ENCODE measurements at places on chromosomes 3 and 15. TPM values are rescaled to one million over a fixed set of nuclear protein-coding genes. Genes with fewer than 3 reads are reported as not detected.

The SPINT1 gene
- total RNA-seq = 2.0 TPM

The RARRES1 gene
- 22.3 TPM for total RNA-seq

The TMEM45A gene
- total RNA-seq = 8.0 TPM

The TP63 gene
- not detected for total RNA-seq

The RGMA gene
- total RNA-seq = 35.2 TPM

The TRH gene
- total RNA-seq = not detected

The CCR4 gene
- total RNA-seq = 0.08 TPM

The CMSS1 gene
- 37.0 TPM for total RNA-seq

The AMOTL2 gene
- 61.9 TPM for total RNA-seq

The ACOX2 gene
- total RNA-seq = 33.4 TPM

The C3orf20 gene
- not detected for total RNA-seq

The CPB1 gene
- total RNA-seq = not detected

The CACNA1D gene
- 1.1 TPM for total RNA-seq

The NANOGP8 gene
- not detected for total RNA-seq

The NUSAP1 gene
- total RNA-seq = 2.2 TPM

The FBXO22 gene
- total RNA-seq = 19.2 TPM

The MIX23 gene
- total RNA-seq = 25.6 TPM

The XCR1 gene
- not detected for total RNA-seq

The CGNL1 gene
- 10.0 TPM for total RNA-seq

The DNAJA4 gene
- 125 TPM for total RNA-seq

The RHO gene
- not detected for total RNA-seq

The PLA2G4F gene
- 3.5 TPM for total RNA-seq

The PIF1 gene
- total RNA-seq = 0.73 TPM

The INSYN1 gene
- 165 TPM for total RNA-seq

The MYRIP gene
- total RNA-seq = 2.1 TPM

The EXD1 gene
- total RNA-seq = not detected

The ADAMTS9 gene
- total RNA-seq = 19.9 TPM

The TTLL13 gene
- total RNA-seq = not detected

The TMCC1 gene
- 29.1 TPM for total RNA-seq

The KLHL40 gene
- total RNA-seq = not detected

The GOLGA8R gene
- 3.6 TPM for total RNA-seq

The HIGD1A gene
- 335 TPM for total RNA-seq

The FAM81A gene
- 11.0 TPM for total RNA-seq

The PRKAR2A gene
- 57.9 TPM for total RNA-seq

All from Right ventricle myocardium inferior (tissue), 1 donor.